ENCODE measurements at places on chromosomes 7 and 10.
A peak's percentile ranks its signal among the peaks of the same experiment; 100 is the strongest.

- DNase-seq = no peak
These were observed 42.8 kb upstream of the FOXL3 start for GRCh38 chr7:247181-247580.

GRCh38 chr10:65811931-65812525 lies 1113.8 kb upstream of the LRRTM3 start:
- DNase-seq = no peak

GRCh38 chr10:118922226-118922625 lies 107.3 kb upstream of the NANOS1 start:
- DNase-seq = no peak

DNA sequence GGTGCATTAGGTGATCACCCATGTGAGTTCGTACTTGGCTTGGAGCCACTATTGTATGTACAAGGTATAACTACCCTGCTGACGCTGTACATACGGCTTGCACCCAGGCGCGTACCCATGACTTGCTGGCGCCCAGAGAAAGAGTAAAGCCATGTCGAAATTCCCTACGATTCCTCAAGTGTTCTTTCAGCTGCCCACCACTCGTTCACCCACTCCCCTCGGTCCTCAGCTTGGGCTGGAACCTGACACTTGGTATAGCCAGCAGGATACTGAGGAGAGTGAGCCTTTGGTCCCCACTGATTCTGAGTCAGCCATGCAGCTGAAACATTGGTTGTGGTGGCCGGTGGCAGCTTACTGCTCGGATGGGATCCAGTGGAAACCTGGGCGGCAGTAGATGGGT lies 241.5 kb downstream of the CACNA2D1 start:
- no peak for DNase-seq

GRCh38 chr7:80380957-80381356 lies 130.9 kb downstream of the GNAT3 start:
- no peak for DNase-seq

DNA sequence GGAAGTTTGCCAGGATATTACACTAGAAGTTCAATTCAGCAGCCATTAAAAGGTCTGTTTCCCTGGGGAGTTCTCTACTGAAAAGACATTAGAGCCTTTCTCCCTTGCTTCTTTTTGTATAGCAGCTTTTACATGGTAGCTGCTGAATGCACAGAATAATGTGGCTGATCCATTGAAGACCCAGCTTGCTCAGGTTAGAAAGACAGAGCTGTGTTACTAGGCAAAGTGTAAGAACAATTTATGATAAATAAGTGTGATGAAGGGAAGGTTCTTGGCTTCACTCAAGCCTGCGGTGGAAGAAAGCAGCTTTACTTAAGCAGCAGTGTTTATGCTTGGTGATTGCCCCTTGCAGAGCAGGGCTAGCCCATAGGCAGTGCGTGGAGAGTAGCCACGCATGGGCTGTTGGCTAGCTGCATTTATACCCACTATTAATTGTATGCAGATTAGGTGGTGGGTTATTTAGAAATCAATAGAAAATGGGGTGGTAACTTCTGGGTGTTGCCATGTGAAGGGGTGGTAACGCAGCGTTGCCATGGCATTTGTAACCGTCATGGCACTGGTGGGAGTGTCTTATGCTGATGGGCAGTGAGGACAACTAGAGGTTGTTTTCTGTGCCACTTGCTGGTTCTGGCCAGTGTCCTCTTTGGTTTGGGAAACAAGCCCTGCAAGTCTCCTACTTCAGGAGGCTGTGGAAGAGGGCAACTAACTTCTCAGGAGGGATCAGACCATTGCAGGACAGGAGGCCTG lies 942.9 kb downstream of the NRG3 start:
- no peak for DNase-seq

- no peak for DNase-seq
These were observed 82.4 kb upstream of the SLC13A1 start for GRCh38 chr7:123282181-123282580.

GRCh38 chr7:131904760-131905327 lies 348.4 kb upstream of the PODXL start:
- no peak for DNase-seq

DNA sequence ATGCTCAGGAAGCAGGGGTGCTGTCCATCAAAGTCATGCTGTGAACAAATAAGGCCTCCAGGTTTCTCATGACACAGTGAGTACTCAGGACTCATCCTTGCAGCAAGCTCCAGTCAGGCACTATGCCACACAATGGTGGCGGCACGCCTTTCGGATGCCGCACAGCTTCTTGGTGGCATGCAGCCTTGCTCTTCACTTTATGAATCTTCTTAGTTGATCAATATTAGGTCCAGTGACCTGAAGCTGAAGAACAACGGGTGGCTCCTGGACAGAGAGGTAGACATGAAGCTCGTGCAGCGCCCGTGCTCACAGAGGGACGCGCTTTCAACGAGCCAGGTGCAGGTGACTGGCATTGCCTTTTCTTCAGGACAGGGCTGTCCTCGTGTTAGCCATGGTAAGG lies 653.0 kb upstream of the MGMT start:
- no peak for DNase-seq

GRCh38 chr7:139702811-139703486 lies 74.8 kb downstream of the HIPK2 start:
- DNase-seq = no peak

GRCh38 chr10:44011603-44011981 lies 362.9 kb upstream of the ZNF32 start:
- DNase-seq = no peak

- DNase-seq = peak; percentile 89
These were observed 252.6 kb downstream of the DOCK4 start for GRCh38 chr7:111953611-111954010.

DNA sequence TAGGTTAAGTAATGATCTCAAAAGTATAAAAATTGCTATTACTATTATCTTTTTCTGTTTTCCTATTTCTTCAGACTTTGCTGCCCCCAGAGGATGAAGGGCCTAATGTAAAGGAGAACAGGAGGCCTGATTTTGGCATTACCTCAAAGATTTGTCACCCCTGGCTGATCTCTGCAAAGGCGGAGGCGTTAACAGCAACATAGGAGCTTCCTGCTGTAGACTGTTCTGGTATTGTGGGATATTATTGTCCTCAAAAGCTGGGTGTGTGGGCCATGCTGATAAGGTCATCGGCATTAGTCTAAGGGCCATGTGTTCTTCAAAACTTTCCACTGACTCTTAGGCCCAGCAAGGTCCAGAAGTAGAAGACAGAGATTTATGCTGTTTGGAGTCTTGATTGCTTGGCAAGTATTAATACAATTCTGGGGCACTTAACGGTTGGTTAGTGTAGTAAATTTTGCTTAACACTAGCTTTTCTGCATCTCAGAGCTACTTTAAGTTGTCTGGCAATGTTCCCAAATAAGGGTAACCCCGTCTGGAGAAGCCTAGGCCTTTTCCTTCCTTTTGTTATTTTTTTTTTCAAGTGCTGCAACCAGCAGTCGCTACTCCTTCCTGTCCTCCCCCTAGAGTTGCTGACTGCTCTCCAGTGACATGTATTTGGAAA lies 14.0 kb upstream of the ENTPD1 start:
- DNase-seq = no peak

DNA sequence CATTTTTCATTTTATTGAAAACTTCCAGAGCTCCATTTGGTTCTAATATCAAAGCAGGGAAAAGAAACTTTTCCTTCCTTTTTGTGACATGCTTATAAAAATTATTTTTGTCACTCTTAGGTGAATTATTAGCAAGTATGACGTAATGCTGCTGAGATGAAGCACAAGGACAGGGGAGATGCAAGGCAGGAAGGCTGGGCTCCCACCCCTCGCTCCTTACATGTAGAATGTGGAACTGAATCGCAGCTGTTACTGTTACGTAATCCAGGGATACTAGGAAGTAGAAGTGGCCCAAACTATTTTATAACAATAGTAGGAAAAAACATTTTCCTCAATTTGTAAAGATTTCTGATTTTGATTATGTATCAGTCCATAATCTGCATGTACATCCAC lies 17.1 kb upstream of the GTPBP4 start:
- no peak for DNase-seq

- no peak for DNase-seq
These were observed 48.7 kb downstream of the IQUB start for GRCh38 chr7:123485721-123486120.

DNA sequence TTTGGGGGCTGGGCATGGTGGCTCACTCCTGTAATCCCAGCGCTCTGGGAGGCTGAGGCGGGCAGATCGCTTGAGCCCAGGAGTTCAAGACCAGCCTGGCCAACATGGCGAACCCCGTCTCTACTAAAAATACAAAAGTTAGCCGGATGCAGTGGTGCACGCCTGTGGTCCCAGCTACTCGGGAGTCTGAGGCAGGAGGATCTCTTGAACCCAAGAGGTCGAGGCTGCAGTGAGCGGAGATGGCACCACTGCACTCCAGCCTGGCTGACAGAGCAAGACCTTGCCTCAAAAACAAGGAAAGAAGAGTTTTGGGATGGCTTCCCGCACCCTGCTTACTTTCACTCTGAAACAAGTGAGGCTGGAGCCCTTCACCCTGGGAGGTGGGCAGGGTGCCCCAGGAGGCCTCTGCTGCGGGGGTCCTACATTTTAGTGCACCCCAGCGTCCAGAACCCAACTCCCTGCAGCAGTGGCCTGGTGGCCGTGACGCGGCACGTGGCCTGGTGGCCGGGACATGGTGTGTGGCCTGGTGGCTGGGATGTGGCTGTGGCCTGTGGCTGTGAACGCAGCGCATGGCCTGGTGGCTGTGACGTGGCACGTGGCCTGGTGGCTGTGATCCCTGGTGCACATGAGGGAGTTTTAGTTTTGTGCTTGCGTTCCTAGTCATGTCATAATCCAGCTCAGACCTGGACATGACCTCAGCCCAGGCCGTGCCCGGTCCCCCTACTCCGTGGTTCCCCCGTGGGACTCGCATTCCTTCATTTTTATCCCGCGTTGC lies 9.3 kb downstream of the KNDC1 start:
- DNase-seq = no peak

GRCh38 chr10:75639736-75640135 lies 208.3 kb downstream of the LRMDA start:
- DNase-seq = no peak

DNA sequence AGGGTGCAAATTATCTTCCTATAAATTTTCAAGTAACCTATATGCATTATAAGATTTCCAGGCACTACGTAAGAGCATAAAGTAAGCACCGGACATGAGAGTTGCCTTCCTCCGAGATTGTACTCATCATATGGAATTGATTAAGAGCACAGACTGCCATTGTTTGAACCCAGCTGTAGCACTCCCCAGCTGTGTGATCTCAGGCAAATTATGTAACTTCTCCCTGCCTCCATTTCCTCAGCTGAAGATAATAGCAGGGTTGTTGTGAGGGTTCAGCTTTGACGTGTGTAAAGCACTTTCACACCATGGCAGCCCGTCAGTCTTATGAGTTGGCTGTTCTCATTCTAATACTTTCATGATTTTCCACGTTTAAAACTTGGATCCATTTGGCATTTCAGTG lies 122.6 kb downstream of the ITIH5 start:
- DNase-seq = no peak

- DNase-seq = no peak
These were observed 116.8 kb downstream of the ETV1 start for GRCh38 chr7:13872709-13873108.

GRCh38 chr7:130488392-130489139 lies 3.3 kb upstream of the MEST start:
- no peak for DNase-seq

DNA sequence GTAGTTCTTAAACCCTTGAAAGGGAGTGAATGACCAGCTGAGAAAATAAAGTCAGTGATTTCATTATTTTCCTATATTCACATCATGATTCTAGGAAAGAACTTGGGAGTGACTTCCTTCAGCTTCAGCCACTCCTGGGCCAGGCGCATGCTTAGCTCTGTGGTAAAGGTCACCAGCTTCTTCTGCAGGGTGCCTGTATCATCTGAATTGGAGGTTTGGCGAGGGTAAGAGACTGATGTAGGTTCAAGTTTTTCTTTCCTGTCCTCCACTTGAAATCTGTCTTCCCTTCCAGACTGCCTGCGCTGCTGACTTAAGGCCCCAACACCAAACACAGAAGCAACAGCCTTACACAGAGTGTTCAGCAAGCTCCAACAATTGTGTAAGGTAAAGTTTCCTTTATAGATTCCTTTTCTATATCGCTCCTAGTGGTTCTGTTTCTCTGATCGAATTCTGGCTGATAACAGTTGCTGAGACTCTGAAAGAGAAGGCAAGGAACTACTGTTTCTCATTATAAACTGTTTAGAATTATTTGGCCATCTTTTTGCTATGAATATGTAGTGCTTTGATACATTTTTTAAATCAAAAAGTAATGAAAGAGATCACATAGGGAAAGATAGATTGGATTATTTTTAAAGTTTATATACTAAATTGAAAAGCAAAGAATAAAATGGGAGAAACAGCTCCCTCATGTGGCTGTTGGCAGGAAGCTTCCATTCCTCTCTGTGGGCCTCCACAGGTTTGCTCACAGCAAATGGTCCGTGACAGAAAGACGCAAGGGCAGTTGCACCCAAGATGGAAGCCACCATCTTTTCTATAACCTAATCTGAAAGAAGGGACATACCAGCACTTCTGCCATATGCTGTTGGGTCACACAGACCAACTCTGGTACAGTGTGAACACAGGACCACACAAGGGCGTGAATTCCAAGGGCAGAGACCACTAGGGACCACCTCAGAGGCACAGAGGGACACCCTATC lies 14.0 kb downstream of the GATAD1 start:
- DNase-seq = peak; percentile 65

- DNase-seq = peak; percentile 74
These were observed 203.8 kb downstream of the ZMYND11 start for GRCh38 chr10:339038-339391.

DNA sequence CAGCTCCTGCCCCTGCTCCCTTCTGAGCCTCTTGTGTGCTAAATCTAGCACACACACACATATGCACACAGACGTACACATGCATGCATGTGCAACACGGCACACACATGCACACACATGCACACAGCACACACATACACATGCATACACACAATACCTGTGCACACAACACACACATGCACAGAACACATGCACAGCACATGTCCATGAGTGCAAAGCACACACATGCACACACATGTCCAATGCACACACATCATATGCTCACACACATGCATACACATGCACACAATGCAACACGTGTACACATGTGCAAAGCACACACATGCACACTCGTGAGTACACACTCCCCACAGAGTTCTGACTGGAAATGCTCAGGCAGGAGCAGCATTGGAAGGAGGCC lies 115.0 kb downstream of the WDR37 start:
- no peak for DNase-seq

GRCh38 chr10:132916956-132917666 lies 25.3 kb downstream of the CFAP46 start:
- DNase-seq = no peak

DNA sequence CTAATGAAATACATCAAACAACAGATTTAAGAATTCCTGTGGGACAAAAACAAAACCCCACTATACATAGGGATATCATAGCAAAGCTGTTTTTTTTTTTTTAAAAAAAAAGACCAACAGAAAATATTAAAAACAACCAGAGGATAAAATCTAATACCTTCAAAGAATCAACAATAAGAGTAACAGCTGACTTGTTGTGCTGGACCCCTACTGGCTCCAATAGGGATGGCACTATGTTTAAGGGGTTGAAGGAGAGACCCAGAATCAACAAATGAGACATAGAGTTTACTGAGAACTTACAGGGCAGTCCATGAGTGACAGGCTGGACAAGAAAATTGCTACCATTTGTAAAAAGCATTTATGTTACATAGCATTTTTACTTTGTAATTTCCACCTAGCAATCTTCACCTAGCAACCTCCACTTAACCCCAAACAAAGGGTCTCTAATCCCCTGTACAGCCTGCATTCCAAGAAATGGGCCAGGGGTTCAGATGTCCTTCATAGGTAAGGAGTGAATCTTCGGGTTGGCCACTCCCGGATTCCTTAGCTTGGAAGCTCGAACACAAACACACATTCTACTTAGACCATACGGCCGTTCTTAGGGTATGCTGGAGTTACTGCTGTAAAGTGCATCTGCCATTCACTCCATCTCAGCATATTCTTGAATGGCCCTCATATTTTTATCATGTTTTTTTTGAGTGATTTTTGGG lies 25.8 kb downstream of the ASZ1 start:
- peak; percentile 29 for DNase-seq
